ENCODE measurements at places on chromosomes 5 and 9. TPM values are rescaled to one million over a fixed set of nuclear protein-coding genes. Genes with fewer than 3 reads are reported as not detected.

The SLC46A2 gene
- total RNA-seq = not detected

The OBP2B gene
- total RNA-seq = not detected

The ASTN2 gene
- 7.7 TPM for total RNA-seq

The LEAP2 gene
- total RNA-seq = 1.2 TPM

The CARD9 gene
- 0.46 TPM for total RNA-seq

The HAPLN1 gene
- 14.3 TPM for total RNA-seq

DNA sequence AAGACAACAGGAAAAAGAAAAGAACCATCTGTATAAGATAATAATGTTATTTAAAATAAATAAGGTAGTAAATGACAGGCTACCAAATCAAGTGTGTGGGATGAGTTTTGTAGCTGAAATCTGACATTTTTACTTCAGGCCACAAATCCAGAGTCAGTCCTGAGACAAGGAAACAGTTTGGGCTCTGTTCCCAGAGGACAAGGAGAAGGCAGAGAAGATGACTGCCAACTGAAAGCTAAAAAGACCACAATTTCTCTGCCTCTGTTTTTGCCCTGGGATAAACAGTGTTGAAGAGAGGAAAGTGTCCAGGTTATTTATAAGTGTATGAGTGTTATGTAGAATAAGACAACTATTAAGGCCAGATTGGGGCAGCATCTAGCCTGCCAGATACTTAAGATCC is 180.5 kb downstream of the NFIB start:
- no peaks in the 10 kb centered on the region for H3K27me3 ChIP-seq
- H3K4me1 ChIP-seq = no peaks in the 10 kb centered on the region
- no peak overlapping the region for H3K27ac ChIP-seq
- DNase-seq = peak; percentile 52
- no peaks in the 10 kb centered on the region for H3K36me3 ChIP-seq

DNA sequence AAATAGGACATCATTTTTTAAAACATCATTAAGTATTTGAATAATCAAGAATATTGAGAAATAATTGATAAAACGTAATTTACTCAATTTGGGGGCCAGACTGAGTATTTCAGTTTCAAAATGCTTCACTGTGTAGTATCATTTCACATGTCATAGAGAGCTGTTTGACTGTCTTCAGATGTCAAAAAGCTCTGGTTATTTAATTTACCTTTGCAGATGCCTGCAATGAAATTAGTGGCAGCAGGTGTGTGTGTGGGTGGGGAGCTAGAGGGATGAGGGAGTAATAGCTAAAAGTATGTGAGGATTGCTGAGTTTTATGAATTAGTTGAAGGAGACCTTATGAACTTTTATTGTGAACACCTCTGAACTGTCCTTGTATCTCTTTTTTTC is 567.2 kb upstream of the MEF2C start:
- DNase-seq = no peak
- no peaks in the 10 kb centered on the region for H3K27me3 ChIP-seq
- H3K36me3 ChIP-seq = no peaks in the 10 kb centered on the region
- no peaks in the 10 kb centered on the region for H3K4me1 ChIP-seq
- no peak overlapping the region for H3K27ac ChIP-seq

- H3K27me3 ChIP-seq = no peaks in the 10 kb centered on the region
- peak; percentile 32 for DNase-seq
- H3K36me3 ChIP-seq = no peaks in the 10 kb centered on the region
- no peak overlapping the region for H3K4me3 ChIP-seq
- H3K27ac ChIP-seq = peak overlapping the region; percentile 61
Observed at GRCh38 chr5:19771174-19771835, 216.7 kb downstream of the CDH18 start.

- no peak for DNase-seq
- no peaks in the 10 kb centered on the region for H3K36me3 ChIP-seq
Observed at GRCh38 chr5:82679660-82680059, 397.5 kb downstream of the TMEM167A start.

GRCh38 chr5:73435759-73436534 is 12.6 kb downstream of the FOXD1 start:
- H3K27ac ChIP-seq = no peak overlapping the region
- no peak for DNase-seq
- H3K4me3 ChIP-seq = peak overlapping the region; percentile 18

GRCh38 chr5:83972236-83972635 is 251.6 kb upstream of the HAPLN1 start:
- peak; percentile 34 for DNase-seq
- no peaks in the 10 kb centered on the region for H3K36me3 ChIP-seq
- H3K27me3 ChIP-seq = no peaks in the 10 kb centered on the region
- peaks cover 15% of the 10 kb centered on the region for H3K4me1 ChIP-seq
- peak overlapping the region; percentile 20 for H3K27ac ChIP-seq
